HS-27A (cell line): ENCODE measurements at places on chromosomes 5 and 9.

DNA sequence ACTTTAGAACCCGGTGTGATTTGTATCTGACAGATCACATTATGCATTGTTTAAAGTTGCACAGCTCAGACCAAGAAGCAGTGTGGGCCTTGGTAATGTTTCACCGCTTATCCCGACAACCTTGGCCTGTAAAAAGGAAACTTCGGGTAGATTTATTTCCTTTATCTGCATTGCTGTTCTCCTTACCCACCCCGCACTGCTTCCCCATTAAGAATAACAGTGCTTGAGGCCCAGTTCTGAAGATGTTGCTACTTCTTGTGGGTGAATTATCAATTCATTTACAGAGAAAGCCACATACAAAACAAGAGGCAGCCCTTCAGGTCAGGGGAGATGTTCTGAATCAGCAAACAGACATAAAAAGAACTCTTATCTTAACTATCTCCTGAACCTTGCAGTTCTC, 8.4 kb downstream of the SMARCA2 start:
- no peak for DNase-seq

DNA sequence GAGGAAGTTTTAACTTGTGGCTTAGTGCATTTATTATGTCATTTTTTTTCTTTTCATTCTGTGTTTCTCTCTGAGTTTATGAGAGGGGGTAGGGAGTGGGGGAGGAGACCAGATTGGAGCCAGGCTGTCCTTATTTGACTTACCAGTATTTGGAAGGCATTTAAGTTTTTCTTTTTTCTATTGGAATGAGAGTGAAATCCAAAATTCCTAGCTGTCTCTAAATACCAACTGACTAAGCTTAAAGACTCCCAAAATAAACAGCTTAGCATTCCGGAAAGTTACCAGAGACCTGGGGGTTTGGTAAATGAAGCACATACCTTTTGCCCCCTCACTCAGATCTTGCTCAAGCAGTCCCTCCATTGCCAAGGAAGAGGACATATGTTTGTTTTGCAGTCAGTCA, 581.9 kb upstream of the BRINP1 start:
- DNase-seq: peak; percentile 54

- DNase-seq: no peak
Measured at GRCh38 chr5:3051400-3051799, 299.9 kb upstream of the IRX2 start.

GRCh38 chr5:178462076-178462475, 128.1 kb downstream of the COL23A1 start:
- no peak for DNase-seq

DNA sequence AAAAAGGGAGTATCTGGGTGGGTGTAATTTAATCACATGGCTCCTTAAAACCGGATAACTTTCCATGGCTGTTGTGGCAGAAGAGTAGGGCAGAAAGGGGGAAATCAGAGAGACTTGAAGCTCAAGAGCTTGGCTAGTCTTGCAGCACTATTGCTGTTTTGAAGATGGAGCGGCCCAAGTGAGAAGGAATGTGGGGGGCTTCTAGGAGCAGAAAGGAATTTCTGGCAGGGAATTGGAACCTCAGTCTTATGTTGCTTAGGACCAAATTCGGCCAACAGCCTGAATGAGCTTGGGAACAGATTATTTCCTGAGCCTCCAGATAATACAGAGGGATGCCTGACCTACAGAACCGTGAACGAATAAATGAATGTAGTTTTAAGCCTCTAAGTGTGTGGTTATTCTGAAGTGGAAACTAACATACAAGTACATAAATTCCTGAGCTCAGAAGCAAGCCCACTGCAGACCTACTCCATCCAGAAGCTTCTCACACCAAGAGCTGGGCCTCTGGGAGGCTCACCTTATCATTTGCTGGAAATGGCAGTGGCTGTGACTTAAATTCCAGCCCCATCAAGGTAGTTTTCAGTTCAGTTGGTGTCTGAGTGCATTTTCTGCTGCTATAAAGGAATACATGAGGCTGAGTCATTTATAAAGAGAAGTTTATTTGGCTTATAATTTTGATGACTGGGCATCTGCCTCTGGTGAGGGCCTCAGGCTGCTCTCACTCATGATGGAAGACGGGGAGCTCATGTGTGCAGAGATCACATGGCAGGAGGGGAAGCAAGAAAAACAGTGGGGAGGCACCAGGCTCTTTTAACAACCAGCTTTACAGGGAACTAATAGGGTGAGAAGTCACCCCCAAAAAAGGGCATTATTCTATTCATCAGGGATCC, 15.3 kb upstream of the TMEM174 start:
- DNase-seq: no peak

DNA sequence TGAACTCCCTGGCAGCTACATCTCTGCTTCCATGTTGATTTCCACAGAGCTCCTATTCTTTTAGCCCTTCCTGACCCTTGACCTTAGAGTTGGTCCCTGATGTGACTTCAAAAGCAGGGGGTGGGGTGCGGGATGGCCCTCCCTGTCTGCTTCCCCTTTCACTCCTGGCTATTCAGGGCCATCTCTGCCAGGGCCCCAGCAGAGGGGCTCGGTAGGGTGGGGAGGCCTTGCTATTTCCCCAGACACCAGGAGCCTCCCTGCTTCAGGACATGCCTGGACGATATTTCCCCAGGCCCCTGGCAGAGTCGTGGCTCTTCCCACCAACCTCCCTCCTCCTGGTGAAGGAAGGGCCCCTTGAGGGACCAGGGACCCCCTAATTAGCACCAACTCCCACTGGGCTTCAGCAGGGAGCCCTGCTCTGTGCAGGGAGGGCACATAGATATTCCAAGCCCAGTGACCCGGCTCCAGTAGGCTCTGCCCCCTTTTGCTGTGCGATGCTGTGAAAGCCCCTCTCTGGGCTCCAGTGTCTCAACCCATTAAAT, 17.3 kb downstream of the CORO2A start:
- no peak for DNase-seq
